ENCODE measurements at places on chromosomes 12 and 14.

DNA sequence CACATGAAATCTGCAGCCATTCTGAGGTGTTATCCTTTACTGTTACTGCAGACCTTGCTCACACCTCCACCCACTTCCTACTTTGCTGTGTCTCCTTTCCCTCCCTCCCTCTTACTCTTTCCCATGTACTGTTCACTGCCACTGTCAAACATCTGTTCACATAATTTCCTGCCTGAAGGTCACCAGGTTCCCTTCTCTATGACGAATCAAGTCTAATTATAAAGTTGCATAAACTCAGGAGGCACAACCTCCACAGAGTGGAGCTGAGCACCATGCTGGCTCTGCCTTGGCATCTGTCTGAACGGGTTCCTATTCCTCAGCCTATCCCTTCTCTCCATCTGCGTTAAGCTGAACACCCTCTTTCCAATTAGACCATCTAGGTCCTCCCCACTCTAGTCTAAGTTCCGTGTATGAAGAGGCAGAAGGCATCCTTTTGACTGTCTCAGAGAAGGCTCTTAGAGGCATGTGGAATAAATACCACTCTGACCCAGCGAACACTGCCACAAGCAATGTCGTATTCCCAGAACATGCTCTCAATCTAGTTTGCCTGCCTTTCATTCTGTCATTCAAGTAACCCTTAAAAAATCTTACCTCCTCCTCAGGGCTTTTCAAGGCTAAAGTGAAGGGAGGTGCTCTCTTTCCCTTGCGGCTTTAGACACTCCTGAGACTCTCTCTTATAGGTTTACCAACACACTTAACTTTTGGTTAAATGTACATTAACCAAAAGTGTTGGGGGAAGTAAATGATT lies 48.7 kb downstream of the ACADS start:
- no peak for DNase-seq

DNA sequence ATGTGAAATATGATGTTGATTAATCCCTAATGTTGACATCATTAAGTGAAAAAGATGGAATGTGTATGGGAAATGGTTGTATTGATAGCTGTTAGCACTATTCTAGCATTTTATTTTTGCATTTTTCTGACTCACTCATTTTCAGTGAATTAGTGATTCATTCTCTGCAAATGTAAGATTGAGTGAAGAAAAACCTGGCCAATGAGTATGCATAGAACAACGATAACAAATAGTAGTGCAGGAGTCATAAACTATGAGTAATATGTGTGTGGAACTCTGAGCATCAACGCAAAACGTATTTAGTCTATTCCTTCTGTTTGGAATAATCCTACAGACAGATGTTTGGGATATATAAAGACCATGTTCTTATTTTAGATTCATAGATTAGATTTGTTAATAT lies 76.3 kb upstream of the RTL1 start:
- no peak for DNase-seq

DNA sequence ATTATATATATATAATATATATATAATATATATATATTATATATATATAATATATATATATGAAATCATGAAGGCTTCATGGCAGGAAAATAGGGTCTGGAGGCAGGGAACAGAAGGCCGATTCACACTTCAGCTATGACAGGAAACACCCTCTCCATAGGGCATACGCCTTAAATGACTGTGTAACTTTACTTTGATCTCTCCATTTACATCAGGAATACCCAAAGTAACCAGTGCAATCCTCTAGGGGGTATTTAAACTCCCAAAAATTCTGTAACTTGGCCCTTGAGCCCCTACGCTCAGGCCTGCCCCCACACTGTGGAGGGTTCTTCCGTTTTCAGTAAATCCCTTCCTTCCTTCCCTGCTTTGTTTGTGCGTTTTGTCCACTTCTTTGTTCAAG lies 40.4 kb upstream of the PPP2R5C start:
- no peak for DNase-seq

DNA sequence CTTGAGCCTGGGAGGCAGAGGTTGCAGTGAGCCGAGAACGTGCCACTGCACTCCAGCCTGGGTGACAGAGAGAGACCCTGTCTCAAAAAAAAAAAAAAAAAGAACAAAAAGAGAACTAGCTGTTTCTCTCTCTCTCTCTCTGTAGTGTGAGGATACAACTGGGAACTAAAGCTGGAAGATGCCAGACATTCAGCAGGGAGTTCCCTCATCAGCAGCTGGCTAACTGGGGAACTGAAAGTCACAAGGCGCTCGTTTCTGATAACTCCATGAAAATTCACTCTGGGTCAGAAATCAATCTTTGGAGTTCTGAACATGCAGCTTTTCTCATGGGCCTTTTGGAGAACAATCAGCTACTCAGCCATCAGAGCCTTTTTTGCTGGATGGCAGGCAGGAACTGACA lies 43.5 kb upstream of the MAP1LC3B2 start:
- no peak for DNase-seq

GRCh38 chr14:73238424-73238852 lies 1.1 kb downstream of the PAPLN start:
- DNase-seq = peak; percentile 53

- no peak for DNase-seq
Observed at GRCh38 chr12:4960030-4960429, 50.3 kb downstream of the KCNA1 start.

DNA sequence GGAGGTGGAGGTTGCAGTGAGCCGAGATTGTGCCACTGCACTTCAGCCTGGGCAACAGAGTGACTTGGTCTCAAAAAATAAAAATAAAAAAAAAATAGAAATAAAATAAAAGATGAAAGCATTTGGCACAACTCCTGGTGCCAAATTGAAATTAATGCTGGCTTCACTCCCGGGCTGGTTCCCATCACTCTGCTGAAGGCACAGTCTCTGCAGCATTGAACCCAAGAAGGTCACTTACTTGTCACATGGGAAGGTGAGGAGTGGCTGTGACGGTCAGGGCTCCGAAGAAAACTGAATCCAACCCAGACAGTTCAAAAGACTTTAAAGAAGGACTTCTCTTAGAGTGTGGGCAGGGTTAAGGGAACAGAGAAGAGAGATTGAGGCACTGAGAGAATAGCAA lies 10.5 kb upstream of the CCDC63 start:
- no peak for DNase-seq

DNA sequence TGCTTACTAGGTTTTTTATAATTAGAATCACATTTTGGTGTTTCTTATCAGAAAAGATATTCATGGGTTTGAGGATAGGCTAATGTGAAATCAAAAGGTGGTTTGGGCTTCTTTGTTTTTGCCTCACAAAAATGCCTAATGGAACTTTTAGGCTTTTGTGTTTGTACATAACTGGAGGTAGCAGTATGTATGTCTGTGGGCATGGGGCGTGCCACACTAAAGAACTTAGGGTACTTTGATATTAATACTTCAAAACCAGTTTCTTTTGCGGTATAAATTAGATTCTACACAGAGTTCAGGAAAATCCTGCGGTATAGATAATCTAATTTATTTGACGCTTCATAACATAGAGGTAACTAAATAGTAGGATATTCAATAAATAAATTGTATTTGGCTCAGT lies 1.9 kb downstream of the ETV6 start:
- DNase-seq = no peak

GRCh38 chr14:73236157-73236556 lies 1.1 kb upstream of the PAPLN start:
- DNase-seq = peak; percentile 47

- DNase-seq = no peak
Observed at GRCh38 chr14:89915114-89915878, 39.2 kb downstream of the EFCAB11 start.

DNA sequence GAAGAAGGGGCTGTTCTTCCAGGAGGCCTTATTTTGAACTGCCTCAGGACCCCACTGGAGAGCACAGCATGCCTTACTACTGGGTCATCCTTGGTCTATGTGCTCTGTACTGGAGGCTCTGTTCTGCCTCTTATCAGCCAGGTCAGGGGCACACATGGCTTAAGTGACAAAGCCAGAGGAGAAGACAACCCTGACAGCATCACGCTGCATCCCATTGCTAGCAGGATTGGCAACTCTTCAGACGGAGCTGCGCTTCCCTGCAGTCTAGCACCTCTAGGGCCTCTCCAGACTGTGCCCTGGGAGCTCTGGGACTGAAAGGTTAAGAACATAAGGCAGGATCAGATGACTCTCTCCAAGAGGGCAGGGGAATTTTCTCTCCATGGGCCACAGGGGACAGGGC lies 17.3 kb upstream of the TIGAR start:
- no peak for DNase-seq

GRCh38 chr12:89179983-89180382 lies 172.3 kb downstream of the DUSP6 start:
- no peak for DNase-seq

GRCh38 chr12:30603129-30603528 lies 92.5 kb downstream of the IPO8 start:
- no peak for DNase-seq

GRCh38 chr12:119808441-119808840 lies 68.7 kb downstream of the CIT start:
- DNase-seq = no peak

DNA sequence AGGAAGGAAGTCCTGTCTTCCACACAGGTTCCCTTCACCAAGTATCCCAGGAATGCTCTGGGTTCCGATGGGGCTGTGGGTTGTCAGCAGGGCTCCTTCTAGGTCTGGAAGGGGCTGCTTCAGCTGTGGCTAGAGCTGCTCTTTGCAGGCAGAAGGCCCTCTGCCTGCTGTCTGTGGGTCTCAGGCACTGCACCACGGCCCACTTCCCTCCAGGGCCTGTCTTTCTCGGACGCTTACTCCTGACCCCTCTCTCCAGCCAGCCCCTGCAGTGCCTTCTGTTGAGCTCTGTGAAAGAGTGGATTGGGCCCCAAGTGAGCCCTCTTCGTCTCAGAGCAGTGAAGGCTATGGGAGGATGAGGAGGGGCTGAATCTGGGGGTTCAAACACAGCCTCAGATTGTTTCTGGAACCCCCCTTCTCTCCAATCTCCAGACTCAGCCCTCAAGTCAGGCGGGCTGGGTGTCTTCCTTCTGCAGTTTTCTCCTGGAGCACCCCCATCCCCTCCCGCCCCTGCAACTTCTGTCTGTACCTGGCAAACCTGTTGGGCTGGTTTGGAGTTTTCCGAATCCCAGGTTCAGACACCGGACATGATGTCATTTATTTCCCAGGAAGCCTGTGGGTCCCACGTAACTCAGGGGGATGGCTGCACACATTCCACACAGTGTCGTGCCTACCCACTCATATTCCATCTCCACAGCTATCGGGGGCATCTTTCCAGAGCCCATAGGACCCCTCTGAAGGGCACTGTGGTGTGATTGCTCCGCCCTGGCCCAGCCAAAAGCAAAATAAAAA lies 24.9 kb upstream of the SPPL3 start:
- no peak for DNase-seq

DNA sequence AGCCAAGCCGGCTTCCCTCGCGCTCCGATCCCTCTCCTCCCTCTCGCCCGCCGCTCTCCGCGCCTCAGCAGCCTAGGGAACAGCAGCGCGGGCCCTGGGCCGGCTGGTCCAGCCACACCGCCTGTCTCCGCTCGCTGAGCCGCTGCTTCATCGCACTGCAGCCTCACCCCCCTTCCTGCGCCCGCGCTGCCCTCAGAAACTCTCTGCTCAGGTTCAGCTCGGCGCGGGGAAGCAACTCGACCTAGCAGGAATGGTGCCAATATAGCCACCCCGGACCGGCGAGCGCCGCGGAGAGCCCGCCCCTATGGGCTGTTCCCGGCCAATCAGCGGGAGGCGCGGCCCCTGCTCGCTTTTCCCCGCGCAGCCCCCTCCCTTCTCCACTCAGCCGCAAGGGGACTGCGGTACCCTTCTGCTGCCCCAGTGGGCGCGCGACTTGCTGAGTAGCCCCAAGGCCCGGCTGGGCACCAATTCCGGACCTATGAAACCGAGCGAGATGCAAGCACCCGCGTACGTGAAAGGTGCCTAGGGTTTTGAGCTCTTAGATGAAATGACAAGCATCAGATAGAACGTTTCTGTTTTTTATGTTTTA lies at the start of gene ADAMTS20:
Gene ADAMTS20 (minus strand): TSS at position 233 of the 589 bp plus-strand sequence. CDS start 282 bp downstream, outside the sequence.
- DNase-seq = peak; percentile 69

DNA sequence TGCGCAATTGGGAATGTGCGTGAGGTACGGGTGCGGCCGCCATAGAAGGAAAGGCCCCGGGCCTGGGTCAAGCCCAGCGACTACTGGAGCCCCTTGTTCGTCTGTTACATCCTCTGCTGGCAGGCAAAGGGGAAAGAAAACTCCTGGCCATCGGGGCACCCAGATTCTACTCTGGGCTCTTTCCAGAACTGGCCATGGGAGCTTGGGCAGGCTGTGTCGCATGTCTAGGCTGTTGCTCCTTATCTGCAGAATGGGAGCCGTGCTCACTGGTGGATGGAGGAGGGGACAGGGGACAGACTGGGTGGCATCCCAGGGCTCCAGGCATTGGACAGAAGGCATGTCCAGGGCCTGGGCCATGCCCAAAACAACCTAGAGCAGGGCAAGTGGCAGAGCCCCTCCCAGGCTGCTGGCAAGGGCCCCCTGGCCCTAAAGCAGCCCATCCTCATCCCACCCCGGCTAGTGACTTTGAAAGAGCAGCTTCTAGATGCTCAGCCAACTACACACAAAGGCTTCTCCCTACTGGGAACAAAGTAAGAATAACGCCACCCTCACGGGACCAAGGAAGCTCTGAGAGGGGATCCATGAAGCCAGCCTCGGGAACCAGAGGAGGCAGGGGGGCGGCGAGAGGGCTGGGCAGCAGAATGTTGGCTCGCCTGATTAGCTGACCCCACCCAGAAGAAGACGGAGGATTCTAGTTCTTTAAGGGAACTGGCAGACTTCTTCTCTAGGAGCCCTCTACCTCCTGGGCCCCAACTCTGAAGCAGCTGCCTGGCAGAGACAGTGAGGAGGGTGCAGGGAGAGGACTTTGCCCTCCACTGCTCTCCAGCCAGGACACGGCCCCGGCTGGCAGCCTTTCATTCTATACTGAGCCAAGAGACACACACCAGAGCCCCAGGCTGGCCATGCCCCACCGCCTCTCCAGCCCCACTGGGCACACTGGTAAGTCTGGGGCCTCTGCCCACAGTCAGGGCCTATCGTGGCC lies 96.8 kb downstream of the SINHCAF start:
- no peak for DNase-seq

- DNase-seq = peak; percentile 83
Observed at GRCh38 chr12:114405519-114406271, at the start of gene TBX5. Gene TBX5 (minus strand): TSS chr12:114406144. CDS start chr12:114403898, 2,246 bp downstream.

DNA sequence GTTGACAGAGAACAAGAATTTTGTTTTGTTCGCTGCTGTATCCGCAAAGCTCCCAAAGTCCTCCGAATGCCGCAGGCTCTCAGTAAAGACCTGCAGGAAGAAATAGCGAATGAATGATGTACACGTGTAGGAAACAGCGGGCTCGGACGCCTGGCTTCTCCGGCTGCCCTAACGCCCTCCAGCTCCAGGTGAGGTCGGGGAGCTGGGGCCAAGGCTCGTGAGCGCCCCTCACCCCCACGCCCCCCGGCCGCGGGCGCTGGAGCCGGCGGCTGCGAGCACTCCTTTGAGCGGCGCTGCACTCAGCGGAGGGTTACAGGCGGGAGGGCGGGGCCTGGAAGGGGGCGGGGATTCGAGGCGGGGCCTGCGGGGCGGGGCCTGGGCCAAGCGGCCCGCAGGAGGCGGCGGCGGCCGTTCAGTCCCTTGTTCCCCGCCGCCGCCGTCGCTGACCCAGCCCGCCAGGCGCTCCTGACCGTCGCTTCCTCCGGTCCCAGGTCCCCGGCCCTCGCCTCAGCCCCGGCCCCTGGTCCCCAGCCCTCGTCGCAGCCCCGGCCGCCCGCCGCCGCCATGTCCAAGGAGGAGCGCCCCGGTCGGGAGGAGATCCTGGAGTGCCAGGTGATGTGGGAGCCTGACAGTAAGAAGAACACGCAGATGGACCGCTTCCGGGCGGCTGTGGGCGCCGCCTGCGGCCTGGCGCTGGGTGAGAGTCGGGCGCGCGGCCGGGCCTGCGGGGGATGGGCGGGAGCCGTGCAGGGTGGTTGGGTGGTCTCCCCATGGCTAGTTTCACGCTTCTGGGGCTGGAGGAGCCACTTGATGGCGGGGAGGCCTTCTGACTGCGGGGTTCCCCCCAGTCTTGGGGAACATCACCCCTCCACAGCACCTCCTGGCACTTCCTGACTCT lies at the start of gene AACS:
Gene AACS (plus strand): TSS at position 415 of the 898 bp plus-strand sequence. CDS start 150 bp downstream, at position 565.
- peak; percentile 88 for DNase-seq
